NAMALWA (cell line): ENCODE measurements at places on chromosomes 13 and 19.
A peak's percentile ranks its signal among the peaks of the same experiment; 100 is the strongest.

DNA sequence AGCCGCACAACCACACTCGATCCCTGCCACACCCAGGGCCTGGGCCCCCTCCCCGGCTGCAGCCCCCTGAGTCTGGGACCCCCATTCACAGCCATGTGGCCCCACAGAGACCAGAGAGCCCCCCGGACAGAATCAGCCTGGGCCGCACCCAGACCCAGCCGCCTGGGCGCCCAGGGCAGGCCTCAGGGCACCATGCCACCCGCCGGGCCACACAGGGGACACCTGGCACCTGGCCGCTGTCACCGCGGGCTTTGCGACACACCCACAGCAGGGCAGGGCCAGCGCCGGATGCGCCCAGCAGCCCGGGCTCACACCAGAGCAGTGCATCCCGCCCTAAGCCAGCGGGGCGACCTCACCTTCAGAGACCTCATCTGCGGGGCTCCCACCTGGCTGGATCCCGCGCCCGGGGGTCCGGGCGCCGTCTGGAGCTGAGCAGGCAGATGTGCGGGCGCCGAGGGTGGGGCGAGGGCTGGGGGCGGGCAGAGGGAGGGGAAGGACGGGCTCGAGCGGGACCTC lies 443 bp downstream of the TBXA2R start:
- DNase-seq: peak; percentile 22

DNA sequence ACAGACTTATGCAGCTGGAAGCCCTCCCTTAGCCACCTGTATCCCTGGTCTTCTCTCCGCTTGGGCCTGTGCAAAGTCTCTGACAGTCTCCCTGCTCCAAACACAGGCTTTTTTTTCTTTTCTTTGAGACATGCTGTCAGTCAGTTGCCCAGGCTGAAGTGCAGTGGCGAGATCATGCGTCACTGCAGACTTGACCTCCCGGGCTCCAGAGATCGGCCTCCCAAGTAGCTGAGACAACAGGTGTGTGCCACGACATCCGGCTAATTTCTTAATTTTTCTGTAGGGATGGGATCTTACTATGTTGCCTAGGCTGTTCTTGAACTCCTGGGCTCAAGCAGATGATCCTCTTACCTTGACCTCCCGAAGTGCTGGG lies 1.6 kb downstream of the MZF1 start:
- no peak for DNase-seq

- no peak for DNase-seq
These were observed 28.3 kb downstream of the EFNA2 start for GRCh38 chr19:1313695-1314613.

DNA sequence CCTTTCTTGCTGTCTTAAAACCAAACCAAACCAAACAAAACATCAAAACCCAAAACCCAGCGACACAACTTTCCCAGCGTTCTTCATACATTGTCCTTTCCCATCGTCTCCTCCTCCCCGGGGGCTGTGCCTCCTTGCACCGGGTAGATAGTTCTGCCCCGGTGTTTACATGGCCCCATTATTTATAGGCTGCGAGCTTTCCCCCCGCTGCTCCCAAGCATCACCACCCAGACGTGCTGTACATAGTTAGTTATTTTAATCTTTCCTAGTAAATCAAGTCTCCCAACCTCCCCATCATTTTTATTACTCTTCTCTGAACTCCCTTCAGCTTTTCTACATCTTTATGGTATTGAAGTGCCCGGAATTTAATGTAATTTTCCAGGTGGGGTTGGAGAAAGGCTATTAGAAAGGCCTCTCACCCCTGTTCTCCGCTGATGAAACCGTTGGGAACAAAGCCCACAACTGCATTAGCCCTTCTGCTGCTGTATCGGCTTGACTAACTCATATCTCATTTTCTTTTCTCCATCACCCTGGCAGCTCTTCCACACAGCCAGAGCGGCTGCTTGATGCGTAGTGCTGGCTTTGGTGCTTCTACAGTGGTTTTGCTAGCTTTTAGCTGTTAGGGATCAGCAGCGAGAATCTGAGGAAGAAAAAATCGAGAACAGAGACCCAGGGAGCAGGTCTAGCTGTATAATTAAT lies 53.1 kb downstream of the FGF9 start:
- no peak for DNase-seq

DNA sequence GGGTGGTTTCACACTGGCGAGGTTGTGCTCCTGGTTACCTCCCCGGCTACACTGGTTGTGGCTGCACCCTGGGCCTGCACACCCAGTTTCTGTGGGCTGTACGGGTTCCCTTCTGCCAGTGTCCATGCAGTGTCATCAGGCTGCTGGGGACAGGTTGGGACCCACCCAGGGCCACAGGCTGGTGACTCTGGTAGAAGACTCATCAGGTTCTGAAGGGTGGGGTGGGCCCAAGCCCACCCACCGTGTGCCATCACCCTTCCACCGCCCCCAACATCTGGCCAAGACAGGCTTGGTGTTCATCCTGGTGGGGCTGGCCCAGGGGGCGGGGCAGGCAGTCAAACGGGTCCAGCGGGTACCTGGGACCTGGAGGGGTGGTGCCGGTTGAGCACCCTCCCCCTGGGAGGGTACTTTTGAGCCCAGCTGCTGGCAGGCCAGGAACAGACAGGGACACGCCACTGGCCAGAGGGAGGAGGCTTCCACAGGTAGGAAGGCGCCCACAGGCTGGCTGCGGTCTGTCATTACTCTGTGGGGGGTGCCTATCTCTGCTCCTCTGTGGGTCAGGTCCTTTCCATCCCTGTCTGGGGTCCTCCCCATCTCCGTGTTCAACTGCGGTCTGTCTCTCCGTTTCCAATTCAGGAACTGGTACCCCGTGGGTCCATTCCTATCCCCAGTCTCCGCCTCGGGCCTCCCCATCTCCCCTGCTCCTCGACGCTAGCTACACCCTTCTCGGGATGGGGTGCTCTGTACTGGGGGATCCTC lies at the start of gene RNF225:
TSS of gene RNF225 (plus strand) at position 437 of the 759 bp plus-strand sequence. CDS start 434 bp downstream, outside the sequence.
- DNase-seq: no peak

DNA sequence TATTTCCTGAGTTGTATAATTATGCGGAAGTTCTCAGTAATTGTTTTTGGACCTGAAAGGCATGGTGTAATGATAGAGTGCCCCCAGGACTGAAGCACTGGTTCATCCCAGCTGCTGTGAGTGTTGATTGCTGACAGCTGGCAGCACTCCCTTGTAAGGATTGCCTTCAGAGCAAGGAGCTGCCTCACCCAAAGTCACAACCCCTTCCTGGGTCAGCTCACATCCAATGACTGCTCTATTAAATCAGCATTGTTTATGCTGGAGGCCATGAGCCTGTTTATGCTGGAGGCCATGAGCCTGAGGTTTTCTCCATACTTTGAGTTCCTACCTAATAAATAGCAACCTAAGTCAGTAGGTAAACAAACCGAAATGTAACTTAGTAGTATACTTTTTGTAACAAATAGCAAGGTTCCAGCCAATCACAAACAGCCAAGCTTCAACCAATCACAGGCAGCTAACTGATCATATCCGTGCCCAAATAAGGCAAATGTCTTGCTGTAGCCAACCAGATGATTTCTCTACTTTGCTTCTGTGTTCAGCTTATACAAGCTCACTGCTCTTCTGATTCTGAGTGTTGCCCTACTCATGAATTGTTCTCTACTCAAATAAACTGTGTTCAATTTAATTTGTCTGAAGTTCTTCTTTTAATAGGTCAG lies 11.7 kb upstream of the SPACA6 start:
- peak; percentile 36 for DNase-seq

DNA sequence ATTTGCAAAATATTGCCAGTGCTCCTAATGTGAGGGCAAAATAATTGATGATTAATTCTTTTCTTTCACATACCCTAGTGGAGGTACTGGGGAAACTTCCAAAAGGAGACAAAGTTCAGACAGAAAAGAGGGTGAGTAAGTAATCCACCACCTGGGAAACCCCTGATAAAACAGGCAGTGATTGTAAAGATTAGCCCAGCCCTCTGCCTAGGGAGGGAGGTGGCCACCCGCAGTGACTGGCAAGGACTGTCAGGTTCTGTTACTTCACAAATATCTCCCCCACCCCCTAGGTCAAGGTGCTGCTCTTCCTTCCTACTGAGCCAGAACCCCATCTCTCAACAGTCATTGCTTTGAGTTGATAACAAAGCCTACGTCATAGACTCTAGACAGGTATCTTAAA lies 239.7 kb downstream of the DNAJC15 start:
- DNase-seq: no peak

DNA sequence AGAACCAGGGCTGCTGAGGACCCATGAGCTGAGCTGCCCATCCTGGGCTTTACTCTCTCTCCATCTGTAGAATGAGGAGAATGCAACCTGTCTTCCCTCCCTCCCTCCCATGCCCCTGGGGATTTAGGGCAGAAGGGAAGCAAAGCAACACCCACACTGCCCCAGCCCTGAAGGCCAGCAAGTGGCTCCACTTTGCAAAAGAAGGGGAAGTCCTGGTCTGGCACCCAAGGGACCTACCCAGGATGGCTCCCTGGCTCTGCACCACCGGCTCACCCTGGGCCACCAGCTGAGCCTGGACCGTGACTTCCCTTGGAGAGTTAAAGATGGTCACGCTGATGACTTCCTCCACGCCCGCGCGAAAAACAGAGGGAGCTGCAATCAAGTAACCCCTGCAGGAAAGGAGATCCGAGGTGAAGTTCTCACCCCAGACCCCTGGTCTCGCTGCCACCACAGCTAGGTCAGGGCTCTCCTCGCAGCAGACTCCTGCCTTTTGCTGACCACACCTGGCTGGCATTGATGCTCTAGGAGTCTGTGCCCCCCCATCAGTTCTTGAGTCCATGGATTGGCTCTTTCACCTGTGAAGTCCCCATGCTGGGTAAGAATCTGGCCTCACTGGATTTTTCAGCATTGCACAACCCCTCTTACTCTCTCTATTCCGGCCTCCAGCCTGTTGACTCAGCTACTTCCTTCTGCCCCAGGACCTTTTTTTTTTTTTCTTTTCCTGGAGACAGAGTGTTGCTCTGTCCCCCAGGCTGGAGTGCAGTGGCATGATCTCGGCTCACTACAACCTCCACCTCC lies 4.6 kb downstream of the CPAMD8 start:
- DNase-seq: no peak

GRCh38 chr19:4774136-4774535 lies 17.4 kb upstream of the FEM1A start:
- peak; percentile 56 for DNase-seq

DNA sequence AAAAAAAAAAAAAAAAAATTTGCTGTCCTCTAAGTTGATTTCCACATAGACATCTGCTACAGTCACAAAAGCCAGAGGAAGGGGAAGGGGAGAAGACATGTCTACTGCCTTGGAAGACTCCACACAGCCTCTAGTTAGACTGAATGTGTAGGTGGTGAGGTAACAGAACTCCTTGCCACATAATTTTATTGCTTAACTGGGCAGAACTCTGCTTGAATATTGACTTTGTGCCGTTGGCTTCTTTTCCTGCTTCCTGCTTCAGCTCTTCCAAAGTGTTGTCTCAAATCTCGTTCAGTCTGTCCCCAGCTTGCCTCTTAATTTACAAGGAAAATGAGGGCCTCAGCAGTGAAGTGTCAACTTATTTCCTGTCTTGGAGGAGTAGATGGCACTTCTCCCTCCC lies 37.1 kb downstream of the ESD start:
- DNase-seq: no peak

DNA sequence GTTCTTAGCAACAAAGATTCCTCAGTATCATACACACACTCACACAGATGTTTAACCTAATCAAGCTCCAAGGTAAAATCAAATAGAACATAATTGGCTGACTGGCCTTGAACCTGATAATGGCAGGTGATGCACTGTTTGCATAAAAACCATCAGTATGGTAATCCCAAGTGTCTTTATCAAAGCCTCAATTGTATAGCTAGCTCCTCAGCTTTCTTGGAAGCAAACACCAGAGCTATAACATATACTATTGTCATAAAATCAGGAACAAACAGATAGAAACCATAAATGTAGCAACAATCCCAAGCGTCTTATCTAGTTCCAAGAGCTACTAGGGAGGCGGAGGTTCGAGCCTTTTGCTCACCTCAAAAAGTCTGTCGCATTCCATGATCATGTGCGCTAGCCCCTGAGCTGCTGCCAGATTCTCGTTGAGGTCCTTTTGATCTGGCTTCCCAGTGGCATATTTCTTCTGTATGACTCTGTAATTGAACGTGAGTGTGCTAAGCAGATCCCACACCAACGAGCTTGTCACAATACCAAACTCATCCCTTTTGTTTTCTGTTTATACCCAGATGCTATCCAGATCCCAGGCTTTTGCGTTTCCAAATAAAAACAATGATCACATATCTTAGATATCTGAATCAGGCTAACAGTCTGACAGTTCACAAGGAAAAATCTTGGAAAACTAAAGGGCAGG lies 95.3 kb downstream of the KL start:
- DNase-seq: no peak

DNA sequence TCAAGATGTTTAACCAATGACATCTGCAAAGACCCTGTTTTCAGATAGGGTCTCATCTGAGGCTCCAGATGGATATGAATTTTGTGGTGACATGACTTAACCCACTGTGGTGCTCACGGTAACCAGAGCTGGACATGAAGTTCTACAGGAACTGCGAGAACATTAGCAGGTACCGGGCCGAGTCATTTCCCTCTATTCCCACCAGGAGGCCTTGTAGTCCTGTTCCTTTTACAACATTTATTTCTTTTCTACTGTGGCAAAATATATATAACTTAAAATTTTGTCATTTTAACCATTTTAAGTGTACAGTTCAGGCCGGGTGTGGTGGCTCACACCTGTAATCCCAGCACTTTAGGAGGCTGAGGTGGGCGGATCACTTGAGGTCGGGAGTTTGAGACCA lies 7.6 kb upstream of the TSPAN16 start:
- peak; percentile 33 for DNase-seq

DNA sequence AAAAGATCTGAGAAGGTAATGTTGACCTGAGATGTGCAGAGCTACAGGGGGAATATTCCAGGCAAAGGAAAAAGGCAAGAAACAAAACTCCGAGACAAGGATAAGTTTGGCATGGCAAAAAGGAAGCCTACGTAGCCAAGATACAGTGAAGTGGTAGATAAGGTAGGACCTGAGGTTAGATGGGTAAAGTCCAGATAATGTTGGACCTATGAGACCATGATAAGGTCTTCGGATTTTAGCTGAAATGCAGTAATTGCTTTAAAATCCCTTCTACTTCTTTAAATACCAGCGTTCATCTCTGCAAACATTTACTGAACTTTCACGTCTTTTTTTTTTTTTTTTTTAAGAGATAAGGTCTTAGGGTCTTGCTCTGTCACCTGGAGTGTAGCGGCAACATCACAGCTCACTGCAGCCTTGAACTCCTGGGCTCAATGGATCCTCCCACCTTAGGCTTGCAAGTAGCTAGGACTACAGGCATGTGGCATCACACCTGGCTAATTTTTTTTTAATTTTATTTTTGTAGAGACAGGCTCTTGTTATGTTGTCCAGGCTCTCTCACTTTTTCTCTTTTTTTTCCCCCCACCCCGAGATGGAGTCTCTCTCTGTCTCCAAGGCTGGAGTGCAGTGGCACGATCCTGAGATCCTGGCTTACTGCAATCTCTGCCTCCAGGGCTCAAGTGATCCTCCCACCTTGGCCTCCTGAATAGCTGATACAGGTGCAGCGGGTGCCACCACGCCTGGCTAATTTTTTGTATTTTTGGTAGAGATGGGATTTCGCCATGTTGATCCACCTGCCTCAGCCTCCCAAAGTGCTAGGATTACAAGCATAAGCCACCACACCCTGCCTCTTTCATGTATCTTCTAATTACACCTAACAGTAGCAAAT lies 4.2 kb upstream of the WBP4 start:
- peak; percentile 23 for DNase-seq
